ENCODE measurements at places on chromosomes 2 and 18.
A peak's percentile ranks its signal among the peaks of the same experiment; 100 is the strongest.

- no peak for DNase-seq
Measured at GRCh38 chr18:51739044-51739666, 541.7 kb upstream of the MEX3C start.

DNA sequence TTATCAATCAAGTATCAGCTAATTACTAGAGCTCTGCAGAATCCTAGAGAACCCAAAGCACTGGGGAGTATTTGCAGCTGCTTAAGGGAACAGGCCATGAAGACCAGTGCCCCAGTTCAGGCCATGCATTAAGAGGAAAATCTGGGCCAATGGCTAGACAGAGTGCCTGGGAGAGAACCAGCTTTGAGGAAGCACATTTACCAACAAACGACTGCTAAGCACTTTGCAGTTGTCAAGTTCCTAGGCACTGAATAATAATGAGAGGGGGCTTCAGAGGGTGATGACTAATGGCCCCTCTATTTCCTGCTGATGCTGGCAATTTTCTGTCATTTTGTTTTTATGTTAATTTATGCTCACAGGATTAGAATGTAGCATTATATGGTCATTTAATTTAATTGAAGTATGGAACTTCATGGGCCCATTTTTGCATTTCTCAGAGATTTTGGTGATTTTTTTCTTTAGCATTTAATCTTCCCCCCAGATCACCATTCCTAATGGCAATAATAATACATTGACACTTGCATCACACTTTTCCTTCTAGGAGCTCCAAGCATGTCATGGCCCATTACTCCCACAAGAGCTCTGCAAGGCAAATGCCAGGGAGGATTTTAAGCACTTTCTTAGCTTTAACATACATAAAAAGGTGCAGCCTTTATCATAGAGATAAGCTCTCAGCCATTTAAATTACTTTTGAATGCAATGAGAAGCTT is 147.7 kb upstream of the SPATS2L start:
- DNase-seq: no peak

- no peak for DNase-seq
Measured at GRCh38 chr2:187549193-187549592, 5.0 kb downstream of the TFPI start.

- DNase-seq: no peak
Measured at GRCh38 chr2:238843476-238843875, 4.4 kb upstream of the TWIST2 start.

DNA sequence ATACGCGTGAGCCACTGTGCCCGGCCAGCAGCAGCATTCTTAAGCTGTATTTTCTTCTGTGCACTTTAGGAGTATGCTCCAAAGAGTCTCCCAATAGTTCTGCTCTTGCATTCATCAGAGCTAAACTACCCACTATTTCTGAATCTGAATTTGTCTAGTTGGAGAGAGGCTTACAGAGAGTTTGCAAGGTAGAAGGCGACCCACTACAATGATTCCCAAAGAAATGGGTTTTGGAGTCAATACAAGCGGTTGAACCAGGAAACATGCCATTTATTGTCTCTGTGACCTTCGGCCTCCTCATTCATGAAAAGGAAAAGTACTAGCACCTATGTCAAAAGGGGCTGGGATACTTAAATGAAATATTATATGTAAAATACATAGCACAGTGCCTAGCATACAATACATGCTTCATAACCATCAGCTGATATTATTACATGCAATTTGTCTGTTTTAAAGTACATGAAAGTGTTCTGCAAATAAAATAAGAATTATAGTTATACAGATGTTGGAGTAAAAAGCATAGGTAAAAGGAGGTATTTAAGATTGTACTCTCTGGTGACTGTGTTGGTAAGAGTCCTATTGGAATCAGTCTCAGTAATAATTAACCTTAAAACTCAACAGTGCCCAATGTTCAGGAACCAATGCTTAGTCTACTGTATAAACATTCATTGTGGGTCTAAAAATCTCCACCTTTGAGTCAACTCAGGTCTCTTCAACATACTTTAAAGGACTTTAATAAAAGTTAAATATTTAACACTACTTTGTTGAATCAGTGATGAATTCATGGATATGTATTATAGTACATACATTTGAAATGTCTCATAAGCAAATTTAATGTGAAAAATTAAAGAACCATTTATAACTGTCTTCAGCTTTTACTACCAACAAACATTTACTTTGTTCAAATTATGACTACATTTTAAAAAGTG is 89.8 kb upstream of the GRB14 start:
- no peak for DNase-seq

DNA sequence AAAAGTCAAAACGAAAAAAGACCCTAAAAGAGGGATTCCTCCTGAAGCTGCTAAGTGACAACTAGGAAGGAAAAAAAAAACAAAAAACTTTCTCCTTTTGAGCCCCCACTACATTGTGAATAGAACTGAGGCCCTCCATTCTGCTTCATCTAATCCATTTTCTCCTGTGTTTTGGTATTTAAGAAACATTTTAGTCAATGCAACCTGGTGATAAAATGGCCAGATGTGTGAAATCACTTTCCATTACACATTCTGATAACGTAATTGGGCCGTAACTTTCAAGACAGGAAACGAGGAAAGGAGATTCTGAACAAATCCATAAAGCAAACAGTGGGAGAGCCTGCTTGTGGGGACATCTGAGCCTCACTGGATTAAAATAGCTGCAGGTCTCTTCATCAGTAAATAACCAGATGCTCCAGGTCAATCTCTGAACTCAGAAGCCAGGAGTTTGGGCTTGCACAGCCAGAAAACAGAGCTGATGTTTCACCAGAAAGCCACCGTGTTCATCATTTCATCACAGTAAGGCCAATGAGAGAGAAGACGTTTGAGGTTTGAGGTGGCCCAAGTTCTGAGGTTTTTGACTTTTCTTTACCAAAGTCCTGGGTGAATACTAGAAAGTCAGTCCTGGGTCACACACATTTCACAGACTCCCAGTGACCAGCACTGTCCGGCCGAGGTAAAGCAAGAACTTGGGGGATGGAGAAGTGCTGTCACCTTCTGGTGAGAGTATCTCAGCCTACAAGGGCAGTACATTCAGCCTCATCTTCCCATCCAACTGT is 47.8 kb downstream of the TGFA start:
- DNase-seq: no peak

GRCh38 chr2:80185091-80185490 is 119.5 kb downstream of the LRRTM1 start:
- DNase-seq: no peak

DNA sequence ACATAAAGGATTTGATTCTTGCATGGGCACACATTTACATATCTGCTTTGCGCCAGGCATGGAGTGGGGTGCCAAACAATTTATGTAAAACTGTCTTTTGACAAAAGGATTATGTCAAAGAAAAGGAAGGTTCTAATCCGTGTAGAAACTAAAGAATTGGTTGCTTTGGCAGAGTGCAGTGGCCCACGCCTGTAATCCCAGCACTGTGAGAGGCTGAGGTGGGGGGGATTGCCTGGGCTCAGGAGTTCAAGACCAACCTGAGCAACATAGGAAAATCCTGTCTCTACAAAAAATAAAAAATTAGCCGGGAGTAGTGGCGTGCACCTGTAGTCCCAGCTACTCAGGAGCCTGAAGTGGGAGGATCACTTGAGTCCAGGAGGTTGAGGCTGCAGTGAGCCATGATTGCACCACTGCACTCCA is 1.1 kb upstream of the MTERF4 start:
- no peak for DNase-seq

DNA sequence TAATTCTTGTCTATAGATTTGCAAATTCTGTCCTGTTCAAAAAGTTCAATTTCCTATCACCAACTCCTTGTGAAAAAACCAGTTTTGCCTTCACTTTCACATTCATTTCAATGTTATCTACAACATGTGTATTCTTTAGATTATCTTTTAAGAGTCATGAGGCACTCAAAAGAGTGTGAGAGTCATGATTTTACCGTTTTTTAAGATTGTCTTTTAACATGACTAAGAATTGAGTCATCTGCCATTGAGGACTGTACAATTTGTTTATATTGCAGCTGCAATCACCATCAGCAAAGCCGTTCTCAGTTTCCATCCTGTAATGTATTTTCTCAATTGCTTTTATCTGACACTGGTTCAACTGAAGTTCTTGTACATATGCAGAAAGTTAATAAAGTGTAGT is 275.8 kb downstream of the LNPK start:
- peak; percentile 14 for DNase-seq

GRCh38 chr2:73092146-73092783 is 20.5 kb downstream of the RAB11FIP5 start:
- DNase-seq: no peak

- DNase-seq: no peak
Measured at GRCh38 chr18:59846814-59847490, 52.8 kb upstream of the PMAIP1 start.

GRCh38 chr18:9987931-9988330 is 74.1 kb downstream of the VAPA start:
- no peak for DNase-seq

DNA sequence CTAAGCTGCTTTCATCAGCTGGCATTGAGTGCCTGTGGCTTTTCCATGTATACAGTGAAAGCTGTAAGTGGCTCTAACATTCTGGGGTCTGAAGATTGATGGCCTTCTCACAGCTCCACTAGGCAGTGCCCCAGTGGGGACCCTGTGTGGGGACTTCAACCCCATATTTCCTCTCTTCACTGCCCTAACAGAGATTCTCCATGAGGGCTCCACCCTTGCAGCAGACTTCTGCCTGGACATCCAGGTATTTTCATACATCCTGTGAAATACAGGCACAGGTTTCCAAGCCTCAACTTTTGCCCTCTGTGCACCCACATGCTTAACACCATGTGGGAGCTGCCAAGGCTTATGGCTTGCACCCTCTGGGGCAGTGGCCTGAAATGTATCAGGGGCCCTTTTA is 188.2 kb upstream of the SYT4 start:
- no peak for DNase-seq

DNA sequence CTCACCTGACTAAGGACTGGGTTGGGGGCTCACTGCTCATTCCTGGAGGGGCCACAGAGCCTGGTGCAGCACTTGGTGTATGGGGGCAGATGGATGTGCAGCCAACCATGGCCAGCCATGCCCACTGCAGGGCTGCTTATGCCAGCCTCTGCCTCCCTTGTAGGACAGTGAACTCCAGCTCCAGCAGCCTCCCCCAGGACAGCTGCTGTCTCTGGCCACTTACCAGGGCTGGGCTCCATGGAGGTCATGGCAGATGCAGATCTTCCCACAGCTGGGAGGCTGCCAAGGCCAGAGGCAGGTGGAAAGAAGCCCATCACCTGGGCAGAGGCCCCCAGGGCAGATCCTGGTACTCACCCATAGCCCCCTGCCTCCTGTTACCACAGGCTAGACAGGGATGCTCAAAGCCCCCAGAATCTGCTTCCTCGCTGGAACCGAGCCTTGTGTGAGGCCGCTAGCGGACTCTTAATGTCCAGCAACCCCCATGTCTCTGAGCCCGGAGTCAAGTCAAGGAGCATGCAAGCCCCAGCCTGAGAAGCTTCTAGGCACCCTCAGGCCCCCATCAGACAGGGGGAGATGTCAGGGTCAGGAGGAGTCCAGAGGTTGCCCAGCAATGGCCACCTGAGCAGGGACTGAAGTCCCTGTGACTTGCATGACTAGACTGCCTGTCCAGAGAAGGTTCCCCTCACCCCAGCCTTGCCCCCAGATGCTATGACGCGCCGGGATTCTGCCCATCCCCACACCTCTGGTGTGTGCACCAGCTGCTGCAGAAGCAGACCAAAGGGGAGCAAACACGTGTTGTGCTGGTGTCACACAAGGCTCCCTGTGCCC is 123.6 kb downstream of the TWIST2 start:
- DNase-seq: no peak

- no peak for DNase-seq
Measured at GRCh38 chr2:212037062-212037461, 501.5 kb downstream of the ERBB4 start.

- DNase-seq: no peak
Measured at GRCh38 chr2:179995741-179996515, 11.2 kb downstream of the CWC22 start.

- DNase-seq: no peak
Measured at GRCh38 chr2:239561446-239562001, 160.7 kb upstream of the HDAC4 start.

GRCh38 chr18:75898651-75899050 is 471.1 kb upstream of the SMIM21 start:
- no peak for DNase-seq

- no peak for DNase-seq
Measured at GRCh38 chr2:183408562-183408961, 284.3 kb downstream of the NUP35 start.

DNA sequence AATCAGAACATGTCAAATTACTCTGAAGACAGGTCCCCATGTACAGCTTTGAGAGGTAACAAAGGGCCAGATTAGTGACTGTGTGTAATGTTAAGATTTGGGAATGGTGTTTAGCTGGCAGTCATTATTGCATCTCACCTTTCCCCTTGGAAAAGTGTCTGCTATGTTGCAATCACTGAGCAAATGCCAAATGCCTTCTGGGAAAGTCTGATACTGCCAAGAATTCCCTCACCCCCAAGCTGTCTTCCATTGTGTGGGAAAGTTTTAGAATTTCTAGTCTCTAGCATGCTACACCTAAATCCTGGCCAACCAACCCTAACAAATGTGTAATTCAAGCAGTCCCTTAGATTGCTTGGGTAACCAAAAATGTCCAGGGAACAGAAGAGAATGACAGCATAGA is 13.6 kb upstream of the PELI1 start:
- DNase-seq: no peak

DNA sequence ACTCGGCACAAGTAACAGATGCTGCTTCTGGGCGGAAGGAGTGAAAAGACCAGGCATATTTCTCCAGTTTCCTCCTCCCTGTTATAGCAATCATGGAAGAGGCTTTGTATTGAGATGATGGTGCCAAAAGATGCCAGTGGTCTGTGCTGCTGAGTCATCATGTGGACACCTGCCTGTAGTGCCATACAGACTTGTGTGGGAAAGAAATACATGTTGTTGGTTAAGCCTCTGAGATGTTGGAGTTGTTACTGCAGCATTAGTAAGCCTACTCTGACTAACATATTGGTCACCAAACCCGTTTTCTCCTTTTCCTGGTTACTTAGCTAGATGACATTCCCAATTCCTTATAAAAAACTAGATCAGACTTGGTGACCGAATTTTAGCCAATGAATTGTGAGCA is 356.9 kb downstream of the ZNF521 start:
- no peak for DNase-seq

DNA sequence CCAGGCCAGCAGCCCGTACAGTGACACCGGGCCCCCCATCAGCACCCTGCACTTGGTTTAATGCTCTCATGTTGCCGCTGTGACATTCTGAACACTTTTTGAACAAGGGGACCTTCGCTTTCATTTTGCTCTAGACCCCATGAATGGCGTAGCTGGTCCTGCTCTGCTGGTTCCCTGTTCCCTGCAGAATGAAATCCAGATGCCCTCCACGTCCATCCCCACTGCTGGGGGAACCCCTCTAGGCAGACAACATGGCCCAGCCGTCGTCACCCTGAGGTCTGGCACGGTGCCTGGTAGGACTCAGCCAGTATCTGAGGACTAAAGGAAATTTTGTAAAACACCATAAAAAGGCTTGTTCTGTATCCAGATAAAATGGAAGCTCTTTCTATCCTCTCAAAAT is 128.6 kb downstream of the KCTD1 start:
- DNase-seq: no peak

DNA sequence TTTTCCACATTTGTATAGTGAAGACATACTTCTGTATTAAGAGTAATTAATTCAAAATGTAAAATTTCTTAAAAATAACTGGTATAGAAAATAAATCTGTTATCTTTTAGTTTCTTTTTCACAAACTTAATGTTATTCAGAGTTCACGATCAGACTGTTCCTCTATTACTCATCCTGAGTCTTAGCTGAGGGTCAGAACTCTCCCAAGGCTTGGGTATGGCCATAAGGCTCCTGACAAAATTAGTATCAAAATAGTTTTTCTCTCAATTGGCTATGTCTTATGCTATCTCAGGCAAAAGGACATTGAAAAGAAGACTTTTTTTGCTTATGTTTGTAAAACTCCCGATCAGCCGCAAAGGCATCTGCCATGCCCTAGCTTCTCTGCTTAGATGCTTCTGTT is 56.1 kb upstream of the NAB1 start:
- no peak for DNase-seq

All from AG04449 (cell line).